ENCODE measurements at places on chromosomes 12 and 14.
A peak's percentile ranks its signal among the peaks of the same experiment; 100 is the strongest.

GRCh38 chr12:130031571-130032189 is 127.9 kb upstream of the TMEM132D start:
- no peak overlapping the region for H3K4me3 ChIP-seq
- no peaks in the 10 kb centered on the region for H3K4me1 ChIP-seq
- H3K27me3 ChIP-seq: peaks cover 4% of the 10 kb centered on the region
- no peak overlapping the region for H3K27ac ChIP-seq
- no peak for DNase-seq

DNA sequence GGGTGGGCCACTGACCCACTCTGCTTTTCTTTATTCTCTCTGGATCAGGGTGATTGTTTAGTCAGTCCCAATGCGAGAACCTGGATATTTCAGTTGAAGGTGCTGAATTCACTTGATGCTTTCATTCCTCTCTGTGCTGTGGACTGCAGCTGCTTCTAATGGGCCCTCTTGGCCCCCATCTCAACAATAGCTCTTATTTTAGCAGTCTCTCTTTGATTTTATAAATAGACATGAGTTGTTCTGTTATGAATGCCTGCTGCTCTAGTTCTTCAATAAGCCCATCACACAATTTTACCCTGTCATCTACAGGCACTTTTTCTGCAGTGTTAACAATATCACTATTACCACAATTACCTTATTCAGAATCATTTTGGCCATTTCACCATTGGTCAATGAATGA is 54.1 kb upstream of the YARS2 start:
- no peaks in the 10 kb centered on the region for H3K27me3 ChIP-seq
- peaks cover 16% of the 10 kb centered on the region for H3K4me1 ChIP-seq
- peaks cover 4% of the 10 kb centered on the region for H3K36me3 ChIP-seq
- no peak overlapping the region for H3K4me3 ChIP-seq
- DNase-seq: no peak

DNA sequence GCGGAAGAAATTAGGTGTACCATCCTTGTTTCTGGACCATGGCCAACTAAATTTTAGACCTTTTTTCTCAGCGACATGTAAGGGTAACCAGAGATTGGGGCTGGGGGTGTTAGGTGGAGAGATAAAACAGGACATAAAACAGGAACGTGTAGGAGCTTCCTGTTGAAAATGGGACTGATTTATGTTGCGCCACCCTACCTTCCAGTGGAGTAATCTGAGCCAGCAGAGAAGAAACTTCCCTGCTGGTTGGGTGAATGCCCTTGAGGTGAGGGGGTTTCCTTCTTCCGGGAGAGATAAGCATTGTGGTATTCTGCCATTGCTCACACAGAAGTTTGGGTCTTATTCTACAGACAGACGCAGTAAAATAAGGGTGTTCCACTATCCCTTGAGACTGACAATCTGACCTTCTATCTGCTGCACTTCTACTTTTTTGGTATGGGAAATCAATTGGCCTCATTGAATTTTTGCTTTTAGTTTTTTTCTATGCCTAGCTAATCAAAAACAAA is 417.6 kb downstream of the PCNX1 start:
- H3K36me3 ChIP-seq: no peaks in the 10 kb centered on the region
- peaks cover 15% of the 10 kb centered on the region for H3K4me1 ChIP-seq
- no peak for DNase-seq
- no peak overlapping the region for H3K27ac ChIP-seq

- no peaks in the 10 kb centered on the region for H3K4me1 ChIP-seq
- H3K27ac ChIP-seq: no peak overlapping the region
- no peak for DNase-seq
- no peak overlapping the region for H3K4me3 ChIP-seq
- H3K27me3 ChIP-seq: no peaks in the 10 kb centered on the region
Observed at GRCh38 chr12:20716985-20717384, 21.9 kb downstream of the SLCO1C1 start.

GRCh38 chr12:96227365-96228106 is 33.4 kb downstream of the ELK3 start:
- H3K27me3 ChIP-seq: no peaks in the 10 kb centered on the region
- no peaks in the 10 kb centered on the region for H3K36me3 ChIP-seq

DNA sequence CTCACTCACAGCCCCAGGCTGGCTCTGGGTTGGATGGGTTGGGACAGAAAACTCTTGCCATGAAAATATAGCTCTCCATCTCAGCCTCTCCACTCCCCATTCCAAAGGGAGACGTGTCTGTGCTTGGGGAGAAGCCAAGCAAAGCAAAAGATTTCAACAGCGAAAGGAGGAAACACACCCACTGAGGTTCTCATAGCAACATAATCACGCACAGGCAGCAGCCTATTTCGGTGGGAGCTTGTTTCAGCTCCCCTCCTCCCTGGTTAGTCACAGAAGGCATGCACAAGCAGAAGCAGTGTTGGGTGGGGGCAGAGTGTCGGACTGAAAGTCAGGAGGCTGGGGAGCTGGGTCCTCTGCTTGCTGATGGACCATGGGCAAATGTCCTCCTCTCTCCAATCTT is 1.9 kb upstream of the PRMT8 start:
- no peaks in the 10 kb centered on the region for H3K4me1 ChIP-seq
- DNase-seq: no peak
- no peak overlapping the region for H3K27ac ChIP-seq
- peaks cover 31% of the 10 kb centered on the region for H3K27me3 ChIP-seq

DNA sequence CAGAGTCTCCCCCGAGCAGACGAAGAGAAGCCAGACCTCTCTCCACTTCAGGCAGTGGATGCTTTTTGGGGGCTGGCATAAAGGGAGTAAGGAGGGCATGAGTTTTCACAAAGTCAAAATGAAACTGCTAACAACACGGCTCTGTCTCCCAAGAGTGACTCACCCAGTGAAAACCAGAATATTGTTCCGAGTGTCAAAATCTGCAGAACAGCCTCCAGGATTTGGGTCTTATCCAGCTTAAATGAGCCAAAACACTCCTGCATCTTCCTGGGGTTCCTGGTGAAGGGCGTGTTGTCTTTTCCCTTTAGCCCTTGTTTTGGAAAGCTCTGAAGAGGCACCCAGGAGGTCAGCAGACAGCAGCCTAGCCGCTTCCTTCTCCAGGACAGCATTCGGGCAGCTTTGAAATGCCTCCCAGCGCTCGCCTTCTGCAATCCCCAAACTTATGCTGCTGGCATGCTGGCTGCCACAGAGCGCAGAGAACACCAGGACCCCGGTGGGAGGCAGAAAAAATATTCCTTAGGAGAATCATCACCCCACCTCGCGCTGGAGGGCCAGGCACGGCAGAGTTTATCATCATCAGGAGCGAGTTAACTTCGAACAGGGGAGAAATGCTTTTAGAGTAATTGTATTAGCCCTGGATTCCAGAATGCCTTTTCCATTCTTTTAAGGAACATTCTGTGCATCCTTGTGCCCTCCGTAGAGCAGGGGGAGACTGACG is 117.7 kb upstream of the NCOR2 start:
- H3K27me3 ChIP-seq: no peaks in the 10 kb centered on the region
- peaks cover 36% of the 10 kb centered on the region for H3K4me1 ChIP-seq
- peak overlapping the region; percentile 16 for H3K4me3 ChIP-seq
- H3K36me3 ChIP-seq: no peaks in the 10 kb centered on the region

GRCh38 chr14:67442139-67442906 is 30.4 kb upstream of the PLEK2 start:
- H3K27me3 ChIP-seq: no peaks in the 10 kb centered on the region
- DNase-seq: no peak
- H3K4me1 ChIP-seq: no peaks in the 10 kb centered on the region
- no peak overlapping the region for H3K27ac ChIP-seq
- H3K4me3 ChIP-seq: no peak overlapping the region

DNA sequence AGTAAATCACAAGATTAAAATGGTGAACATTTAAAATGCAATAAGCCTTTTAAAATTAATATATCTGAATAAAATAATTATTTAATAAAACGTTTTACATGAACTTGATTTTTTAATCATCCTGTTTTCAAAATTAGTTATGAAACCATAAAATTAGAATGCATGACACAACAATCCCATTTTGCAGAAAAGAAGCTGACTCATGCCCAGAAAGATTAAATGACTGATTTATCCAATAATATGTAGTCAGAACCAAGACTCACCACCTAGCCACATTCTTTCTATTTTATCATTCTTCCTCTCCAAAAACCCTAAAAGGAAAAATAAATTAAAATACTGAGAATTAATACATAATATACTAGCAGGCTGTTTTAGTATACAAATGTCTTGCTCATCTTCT is 83.0 kb upstream of the LGR5 start:
- no peak for DNase-seq
- H3K27ac ChIP-seq: no peak overlapping the region
- H3K4me3 ChIP-seq: no peak overlapping the region
- no peaks in the 10 kb centered on the region for H3K36me3 ChIP-seq
- no peaks in the 10 kb centered on the region for H3K4me1 ChIP-seq

GRCh38 chr12:110934093-110934852 is 13.9 kb upstream of the MYL2 start:
- H3K27me3 ChIP-seq: no peaks in the 10 kb centered on the region
- peak; percentile 31 for DNase-seq
- H3K4me3 ChIP-seq: no peak overlapping the region
- peaks cover 14% of the 10 kb centered on the region for H3K4me1 ChIP-seq

- H3K4me1 ChIP-seq: no peaks in the 10 kb centered on the region
- no peak overlapping the region for H3K27ac ChIP-seq
- H3K27me3 ChIP-seq: no peaks in the 10 kb centered on the region
- DNase-seq: peak; percentile 17
- H3K4me3 ChIP-seq: no peak overlapping the region
- no peaks in the 10 kb centered on the region for H3K36me3 ChIP-seq
Observed at GRCh38 chr12:86600664-86601231, 344.6 kb upstream of the MGAT4C start.

DNA sequence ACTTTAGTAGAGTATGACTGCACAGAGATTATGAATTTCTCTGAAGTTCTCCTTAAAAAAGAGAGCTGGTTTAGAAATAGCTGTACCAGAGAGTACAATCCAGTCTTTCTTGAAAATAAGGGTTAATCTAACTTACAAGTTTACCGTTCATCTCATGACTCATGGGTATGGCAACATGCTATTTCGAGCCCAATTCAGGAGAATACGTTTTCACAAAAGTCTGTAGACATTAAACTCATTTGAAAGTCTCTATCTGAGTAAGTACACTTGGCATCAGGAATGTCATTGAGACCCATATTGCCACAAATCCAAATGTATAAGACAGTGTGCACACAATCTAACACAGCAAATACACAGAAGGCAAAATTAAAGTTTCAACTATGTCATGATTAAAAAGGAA is 160.5 kb downstream of the PIK3C2G start:
- no peak for DNase-seq
- H3K36me3 ChIP-seq: no peaks in the 10 kb centered on the region
- H3K27me3 ChIP-seq: no peaks in the 10 kb centered on the region

- no peaks in the 10 kb centered on the region for H3K4me1 ChIP-seq
- no peak overlapping the region for H3K4me3 ChIP-seq
- H3K36me3 ChIP-seq: no peaks in the 10 kb centered on the region
Observed at GRCh38 chr12:5295996-5296395, 135.9 kb upstream of the NTF3 start.

- H3K4me1 ChIP-seq: peaks cover 8% of the 10 kb centered on the region
- no peaks in the 10 kb centered on the region for H3K27me3 ChIP-seq
- no peaks in the 10 kb centered on the region for H3K36me3 ChIP-seq
- no peak overlapping the region for H3K27ac ChIP-seq
- no peak for DNase-seq
- no peak overlapping the region for H3K4me3 ChIP-seq
Observed at GRCh38 chr14:52900731-52901130, 50.1 kb downstream of the FERMT2 start.

GRCh38 chr14:50396631-50397389 is at the start of gene CDKL1:
CDKL1 (minus strand) TSS chr14:50396881; CDS start chr14:50395868, 1,013 bp downstream.
- peak; percentile 86 for DNase-seq
- peak within 1 kb of the TSS; percentile 64 for H3K4me3 ChIP-seq
- H3K4me1 ChIP-seq: peaks cover 6% of the 10 kb centered on the region
- H3K27me3 ChIP-seq: no peaks in the 10 kb centered on the region
- peak within 1 kb of the TSS; percentile 85 for H3K27ac ChIP-seq
- H3K36me3 ChIP-seq: no peaks in the 10 kb centered on the region

- H3K4me1 ChIP-seq: no peaks in the 10 kb centered on the region
- no peaks in the 10 kb centered on the region for H3K27me3 ChIP-seq
- no peaks in the 10 kb centered on the region for H3K36me3 ChIP-seq
- no peak overlapping the region for H3K4me3 ChIP-seq
- DNase-seq: no peak
- H3K27ac ChIP-seq: no peak overlapping the region
Observed at GRCh38 chr12:41362510-41362909, 174.4 kb downstream of the PDZRN4 start.

DNA sequence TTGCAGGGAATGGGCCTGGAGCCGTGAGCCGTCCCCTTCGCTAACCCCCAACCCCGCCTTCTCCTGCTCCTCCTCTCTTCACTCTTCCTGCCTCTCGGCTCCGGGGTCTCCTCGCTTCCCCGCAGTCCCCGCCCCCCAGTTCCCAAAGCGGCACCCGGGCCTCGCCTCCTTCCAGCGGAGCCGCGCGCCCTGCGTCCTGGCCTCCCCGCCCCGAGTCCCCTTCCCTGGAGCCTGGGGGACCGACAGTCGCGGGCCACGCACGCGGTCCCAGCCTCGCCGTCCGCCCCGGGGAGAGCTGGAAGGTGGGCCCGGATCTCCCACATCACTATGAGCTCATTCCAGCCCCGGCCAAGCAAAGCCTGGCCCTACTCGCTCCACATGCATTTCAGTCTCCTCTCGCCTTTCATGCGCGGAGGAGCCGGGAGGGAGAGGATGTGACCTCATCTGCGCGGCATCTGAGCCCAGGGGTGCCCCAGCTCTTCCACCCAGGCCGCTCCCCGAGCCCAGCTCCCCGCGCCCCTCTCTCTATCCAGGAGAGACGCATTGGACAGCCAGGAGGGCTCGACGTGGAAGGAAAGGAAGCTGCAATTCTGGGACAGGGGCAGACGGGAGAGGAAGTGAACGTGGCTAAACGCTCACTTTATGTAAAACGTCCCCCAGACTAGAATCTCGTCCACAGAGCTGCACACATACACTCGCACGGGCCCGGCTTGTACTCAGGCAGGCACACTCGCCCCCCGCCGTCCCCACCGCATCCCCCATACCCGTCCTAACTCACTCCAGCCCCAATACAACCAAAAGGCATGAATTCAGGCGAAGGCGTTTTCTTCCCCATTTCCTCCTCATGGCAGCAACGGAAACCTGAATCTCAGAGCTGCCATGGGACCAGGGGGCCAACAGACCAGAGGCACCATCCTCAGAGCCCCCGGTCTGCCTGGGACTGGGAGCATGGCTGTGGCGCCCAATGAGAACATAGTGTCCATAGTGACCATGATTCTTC is 108.7 kb upstream of the CCND2 start:
- H3K27ac ChIP-seq: no peak overlapping the region
- peak; percentile 68 for DNase-seq
- H3K36me3 ChIP-seq: no peaks in the 10 kb centered on the region
- no peaks in the 10 kb centered on the region for H3K27me3 ChIP-seq
- peak overlapping the region; percentile 44 for H3K4me3 ChIP-seq
- H3K4me1 ChIP-seq: peaks cover 10% of the 10 kb centered on the region

Measured in heart left ventricle (tissue), 16 donors.